ENCODE measurements at places on chromosomes 4 and X.

DNA sequence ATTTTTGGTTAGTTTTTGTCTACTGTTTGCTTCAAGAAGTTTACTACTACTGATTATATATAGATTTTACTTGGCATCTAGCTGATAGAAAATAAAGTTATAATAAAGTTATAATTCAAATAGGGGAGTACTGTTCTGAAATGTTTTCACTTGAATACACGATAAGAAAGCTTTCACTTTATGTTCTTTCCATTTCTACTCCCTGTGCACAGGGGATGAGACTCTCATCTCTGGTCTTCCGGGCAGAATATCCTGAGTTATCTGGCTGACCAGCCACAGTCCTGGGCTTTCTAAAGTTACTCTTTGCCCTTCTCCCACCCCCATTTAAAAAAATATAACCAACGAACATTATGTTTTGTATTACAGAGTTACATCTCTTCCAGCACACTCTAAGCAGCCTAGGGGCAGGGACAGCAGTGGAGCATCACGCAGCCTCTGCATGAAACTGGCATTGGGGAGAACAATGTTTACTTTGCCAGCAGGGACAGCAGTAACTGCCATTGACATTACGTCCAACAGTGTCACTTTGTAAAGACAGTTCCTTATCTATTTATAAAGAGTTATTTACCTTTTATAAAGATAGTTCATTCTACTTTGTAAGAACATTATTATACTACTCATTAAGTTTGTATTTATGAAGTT, 64.3 kb downstream of the METTL14 start:
- no peak for DNase-seq

DNA sequence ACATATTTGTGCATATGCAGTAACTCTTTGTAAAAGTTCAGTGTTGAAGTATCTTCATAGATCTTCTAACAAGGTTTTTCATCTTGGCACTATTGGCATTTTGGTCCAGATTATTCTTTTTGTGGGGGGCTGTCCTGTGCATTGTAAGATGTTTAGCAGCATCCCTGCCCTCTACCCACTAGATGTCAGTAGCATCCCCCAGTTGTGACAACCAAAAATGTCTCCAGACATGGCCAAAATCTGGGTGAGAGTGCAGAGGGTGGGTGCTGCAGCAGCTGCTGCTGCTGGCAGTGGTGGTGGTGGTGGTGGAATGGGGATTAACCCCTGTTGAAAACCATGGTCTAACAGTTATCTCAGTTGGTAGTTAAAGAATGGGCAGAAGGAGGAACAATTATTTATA, 370.0 kb downstream of the GPAT3 start:
- DNase-seq, result no peak

GRCh38 chr4:139367421-139368090, 65.3 kb upstream of the NDUFC1 start:
- DNase-seq, result peak; percentile 77

DNA sequence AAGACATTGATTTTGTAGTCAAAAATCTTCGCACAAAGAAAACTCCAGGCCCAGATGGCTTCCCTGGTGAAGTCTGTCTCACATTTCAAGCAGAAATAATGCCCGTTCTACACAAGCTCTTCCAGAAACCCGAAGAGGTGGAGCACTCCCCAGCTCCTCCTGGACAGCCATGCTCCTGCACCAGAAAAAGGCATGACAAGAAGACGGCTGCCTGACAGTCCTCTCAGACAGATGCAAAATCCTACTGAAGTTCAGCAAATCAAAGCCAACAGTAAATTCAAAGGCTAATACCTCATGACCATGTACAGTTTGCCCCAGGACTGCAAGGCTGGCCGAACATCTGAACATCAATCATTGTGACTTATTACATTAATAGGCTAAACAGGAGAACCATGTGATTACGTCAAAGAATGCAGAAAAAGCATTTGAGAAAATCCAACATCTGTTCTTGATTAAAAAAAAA, 30.8 kb upstream of the MXD4 start:
- DNase-seq, result peak; percentile 74

DNA sequence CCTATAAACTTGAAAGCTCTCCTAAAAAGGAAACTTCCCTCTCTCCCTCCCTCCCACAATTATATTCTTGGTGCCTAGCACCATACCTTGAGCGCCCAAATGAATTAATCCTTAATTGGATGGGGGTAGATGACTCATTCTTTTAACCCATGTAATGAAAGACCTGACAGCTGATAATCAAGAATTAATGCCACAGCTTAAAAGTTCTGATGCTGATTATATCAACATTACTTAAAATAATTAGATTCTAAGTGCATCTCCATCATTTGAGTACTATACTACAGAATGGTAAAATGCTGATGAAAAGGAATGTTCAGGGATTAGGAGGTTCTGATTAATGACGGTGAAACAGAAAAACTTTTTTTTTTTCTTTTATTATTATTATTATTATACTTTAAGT, 117.0 kb downstream of the ENOX2 start:
- no peak for DNase-seq

- no peak for DNase-seq
These were observed 660 bp downstream of the WWC2 start for GRCh38 chr4:183099537-183100297.

- DNase-seq, result no peak
These were observed 227.0 kb downstream of the NR3C2 start for GRCh38 chr4:148215202-148215601.

DNA sequence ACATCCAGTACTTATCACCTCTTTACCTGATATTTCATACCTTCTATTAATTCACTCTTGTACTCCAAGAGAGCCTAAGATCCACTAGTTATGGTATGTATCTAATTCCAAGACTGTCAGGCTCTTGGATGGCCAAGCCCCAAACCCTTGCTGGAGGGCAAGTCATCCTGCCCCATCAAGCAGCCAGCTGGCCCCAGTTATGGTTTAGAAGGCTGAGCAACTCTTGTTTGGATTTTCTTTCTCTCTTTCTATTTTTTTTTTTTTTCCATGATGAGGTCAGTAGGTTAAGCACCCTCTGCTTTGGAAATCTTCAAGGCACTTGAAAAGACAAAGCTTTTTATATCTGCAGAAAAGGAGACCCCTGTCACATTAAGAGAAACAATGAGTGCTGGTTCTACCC, 10.9 kb upstream of the FGF16 start:
- DNase-seq, result no peak

GRCh38 chr4:84803720-84804119, 162.8 kb downstream of the WDFY3 start:
- peak; percentile 33 for DNase-seq

- DNase-seq, result no peak
These were observed 186.8 kb upstream of the PABPC4L start for GRCh38 chr4:134388351-134388750.

GRCh38 chr4:148643851-148644250, 201.6 kb upstream of the NR3C2 start:
- no peak for DNase-seq

DNA sequence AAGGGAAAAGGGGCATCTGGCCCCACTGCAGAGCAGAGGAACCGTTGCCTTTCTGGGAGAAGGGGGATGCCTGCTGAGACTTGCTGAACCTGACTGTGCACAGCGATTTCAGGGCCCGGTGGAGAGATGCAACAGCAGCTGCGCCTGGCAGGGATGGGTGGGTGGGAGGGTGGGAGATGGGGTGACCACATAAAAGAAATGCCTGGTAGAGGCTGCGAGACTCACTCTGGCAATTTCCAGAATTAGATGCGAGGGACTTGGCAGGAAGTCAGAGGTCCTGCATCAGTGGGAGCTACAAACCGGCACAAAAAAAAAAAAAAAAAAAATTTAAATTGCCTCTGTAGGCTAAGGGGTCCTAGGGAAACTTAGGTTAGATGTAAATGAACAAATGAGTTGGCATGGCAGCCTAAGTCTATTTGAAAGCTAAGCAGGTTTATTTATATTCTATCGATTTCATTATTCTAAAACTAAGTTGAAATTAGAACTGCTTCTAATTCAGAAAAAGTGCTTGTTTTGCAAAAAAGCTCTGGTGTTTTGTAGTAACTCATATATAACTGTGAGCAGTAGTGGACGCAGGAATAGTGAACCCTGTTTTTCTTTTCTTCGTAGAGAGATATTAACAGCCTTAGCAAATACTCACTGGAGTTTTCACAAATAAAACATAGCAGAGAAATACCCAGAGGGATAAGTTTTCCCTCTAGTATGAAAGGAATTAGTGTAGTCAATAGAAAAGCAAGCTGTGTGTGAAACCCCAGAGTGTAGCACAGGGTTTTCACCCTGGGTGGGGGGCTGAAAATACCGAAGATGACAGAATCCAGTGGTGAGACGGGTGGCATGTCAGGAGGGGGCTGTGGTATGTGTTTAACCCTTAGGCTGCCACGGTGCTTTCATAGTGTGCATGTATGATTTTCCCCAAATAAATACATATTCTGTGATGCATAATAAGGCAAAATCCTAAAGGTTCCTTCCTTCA, 130.1 kb downstream of the EGF start:
- DNase-seq, result no peak

- DNase-seq, result no peak
These were observed 28.5 kb upstream of the CCDC110 start for GRCh38 chr4:185500035-185500434.

DNA sequence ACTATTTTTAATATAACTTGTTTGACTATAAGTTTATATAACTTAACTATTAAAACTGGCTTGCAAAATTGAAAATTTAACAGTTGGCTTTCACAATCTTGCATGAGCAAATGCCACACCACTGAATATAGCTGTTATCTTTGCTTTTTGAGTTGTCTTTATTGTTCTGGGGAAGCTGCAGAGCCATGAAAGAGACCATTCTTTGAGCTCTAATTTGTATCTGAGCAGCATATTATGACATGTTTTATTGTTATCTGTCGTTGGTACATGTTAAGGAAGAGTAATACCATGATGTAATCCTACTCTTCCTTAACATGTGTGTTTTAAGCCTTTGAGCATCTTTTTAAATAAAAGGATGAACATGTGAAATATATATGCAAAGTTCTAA, 97.1 kb upstream of the ANK2 start:
- no peak for DNase-seq

- no peak for DNase-seq
These were observed 40.4 kb upstream of the PDLIM5 start for GRCh38 chr4:94411296-94411695.

GRCh38 chrX:16771483-16772398, 14.5 kb upstream of the TXLNG start:
- DNase-seq, result peak; percentile 80

GRCh38 chr4:72208421-72209075, 176.7 kb downstream of the NPFFR2 start:
- no peak for DNase-seq

- no peak for DNase-seq
These were observed 158.9 kb downstream of the ADAMTS3 start for GRCh38 chr4:72410158-72410557.

DNA sequence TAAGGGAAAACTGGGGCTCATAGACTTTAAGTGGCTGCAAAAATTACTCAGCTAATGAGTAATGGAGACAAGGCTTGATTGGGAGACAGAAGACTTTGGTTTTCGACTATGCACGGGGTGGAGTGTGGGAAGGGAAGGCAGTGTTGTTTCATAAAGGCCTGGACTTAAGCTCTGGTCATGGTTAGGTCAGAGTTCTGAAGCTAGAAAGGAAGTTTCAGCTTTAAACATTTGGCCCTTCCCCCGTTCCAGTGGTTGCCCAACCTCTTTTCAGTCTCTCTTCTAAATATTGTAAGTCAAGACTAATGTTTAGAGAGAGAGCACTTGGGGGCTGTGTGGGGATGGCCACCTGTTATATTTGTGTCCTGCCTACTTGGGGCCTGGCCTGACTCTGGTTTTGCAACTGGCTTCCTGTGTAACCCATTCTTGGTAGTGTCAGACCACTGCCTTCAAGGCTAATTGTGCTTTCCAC, 21.0 kb downstream of the MSN start:
- peak; percentile 67 for DNase-seq

DNA sequence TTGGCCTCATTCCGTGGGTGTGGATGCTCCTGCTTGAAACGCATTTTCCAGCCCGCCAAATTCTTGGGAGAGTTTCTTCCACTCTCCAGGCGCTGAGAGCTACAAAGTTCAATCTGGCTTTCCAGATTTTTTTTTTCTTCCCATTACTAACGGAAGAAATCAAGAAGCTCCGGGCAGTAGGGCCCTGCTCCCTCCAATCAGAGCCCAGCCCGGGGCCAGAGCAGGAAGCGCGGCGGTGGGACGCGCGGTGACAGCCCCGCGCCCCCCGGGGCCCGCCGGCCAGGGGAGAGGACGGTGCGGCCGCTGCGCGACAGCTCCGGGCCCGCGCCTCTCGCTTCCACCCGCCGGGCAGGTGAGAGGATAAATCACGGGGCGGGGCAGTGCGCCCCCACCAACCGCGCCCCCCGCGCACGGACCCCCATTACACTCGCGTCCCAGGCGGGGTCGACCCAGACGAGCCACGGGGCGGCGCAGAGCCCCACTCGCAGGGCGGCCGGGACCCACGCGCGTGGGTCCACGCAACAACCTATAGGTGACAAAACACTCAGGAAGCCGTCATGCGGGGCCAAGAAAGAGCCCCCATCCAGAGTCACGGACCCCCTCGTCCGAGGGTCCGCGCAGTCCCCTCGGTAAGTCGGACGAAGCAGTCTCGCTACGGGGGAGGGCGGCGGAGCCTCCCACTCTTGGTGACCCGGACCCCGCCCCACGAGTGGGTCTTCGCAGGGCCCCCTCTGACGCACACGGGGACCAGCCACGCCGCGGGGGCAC, 868 bp downstream of the AFAP1 start:
- peak; percentile 28 for DNase-seq

GRCh38 chrX:125012585-125012984, 307.1 kb upstream of the TEX13C start:
- DNase-seq, result no peak

DNA sequence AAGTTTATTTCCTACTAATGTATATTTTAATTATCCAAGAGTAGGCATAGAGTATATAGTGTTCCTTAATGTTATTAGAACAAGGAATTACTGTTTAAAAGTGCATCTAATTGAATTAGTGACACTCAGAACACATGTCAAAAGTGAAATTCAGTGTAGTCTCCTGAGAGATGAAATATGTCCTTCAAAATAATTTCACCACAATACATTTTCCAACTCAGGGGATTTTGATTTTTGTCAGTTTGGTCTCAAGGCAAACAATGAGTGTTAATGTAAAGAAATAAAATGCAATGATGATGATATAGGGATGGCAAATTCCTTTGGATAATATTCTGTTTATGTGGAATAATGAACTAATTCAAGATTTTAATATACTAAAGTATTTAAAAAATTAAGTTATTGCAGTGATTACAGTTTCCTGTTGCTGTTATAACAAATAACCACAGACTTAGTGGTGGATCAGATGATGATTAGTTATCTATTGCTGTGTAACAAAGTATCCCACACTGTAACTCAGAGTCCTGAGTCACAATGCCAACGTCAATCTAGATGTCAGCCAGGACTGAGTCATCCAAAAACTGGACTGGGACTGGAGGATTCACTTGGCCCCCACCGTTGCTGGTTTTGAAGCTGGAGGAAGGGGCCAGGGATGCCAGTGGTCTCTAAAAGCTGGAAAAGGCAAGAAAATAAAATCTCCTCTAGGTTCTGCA, 148.0 kb upstream of the SLC7A11 start:
- peak; percentile 20 for DNase-seq

GRCh38 chr4:72701987-72702819, 133.2 kb upstream of the ADAMTS3 start:
- peak; percentile 36 for DNase-seq

DNA sequence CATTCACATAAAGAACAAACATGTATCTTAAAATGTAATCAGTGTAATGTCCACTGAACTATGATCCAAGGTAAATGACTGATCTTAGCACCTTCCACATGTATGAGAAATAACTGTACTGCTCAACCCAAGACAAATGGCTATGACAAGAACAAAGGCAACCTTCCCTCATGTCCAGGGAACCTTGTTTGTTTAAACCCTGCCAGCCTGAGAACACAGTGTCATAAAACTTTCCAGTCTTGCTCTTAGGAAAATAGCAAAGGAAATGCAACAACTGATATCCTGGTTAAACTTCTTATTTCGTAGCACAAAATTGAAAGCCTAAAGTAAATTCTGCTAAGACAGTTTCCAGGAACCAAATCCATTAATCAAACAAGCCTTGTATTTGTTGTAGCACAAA, 494.3 kb downstream of the IL15 start:
- no peak for DNase-seq

All from astrocyte (in vitro differentiated cells and primary cell).